ENCODE measurements at places on chromosomes 2 and 18. TPM values are rescaled to one million over a fixed set of nuclear protein-coding genes. Genes with fewer than 3 reads are reported as not detected.

The TRIM43 gene
- not detected for polyA plus RNA-seq

The SCN1A gene
- polyA plus RNA-seq, result 1.4 TPM

The GCG gene
- not detected for polyA plus RNA-seq

The PDE11A gene
- 0.89 TPM for polyA plus RNA-seq

The PCARE gene
- not detected for polyA plus RNA-seq

The INPP5D gene
- polyA plus RNA-seq, result not detected

The XDH gene
- polyA plus RNA-seq, result 0.36 TPM

The AOX1 gene
- polyA plus RNA-seq, result not detected

The TNFAIP6 gene
- not detected for polyA plus RNA-seq

The SKA1 gene
- polyA plus RNA-seq, result 0.97 TPM

The SDC1 gene
- polyA plus RNA-seq, result 14.9 TPM

The MYL1 gene
- not detected for polyA plus RNA-seq

The MC5R gene
- polyA plus RNA-seq, result not detected

The BMPR2 gene
- 18.4 TPM for polyA plus RNA-seq

The TUBA3E gene
- polyA plus RNA-seq, result not detected

The SLC4A3 gene
- 25.3 TPM for polyA plus RNA-seq
